ENCODE measurements at places on chromosomes 12 and 14.

GRCh38 chr12:96120359-96121100 lies 73.6 kb upstream of the ELK3 start:
- DNase-seq, result peak; percentile 45

GRCh38 chr14:105476831-105477659 lies 2.4 kb downstream of the CRIP2 start:
- no peak for DNase-seq

- no peak for DNase-seq
These were observed 23.8 kb downstream of the CMAS start for GRCh38 chr12:22069851-22070250.

GRCh38 chr12:40286583-40286982 lies 61.8 kb downstream of the LRRK2 start:
- no peak for DNase-seq

GRCh38 chr14:39230416-39231035 lies 3.2 kb upstream of the MIA2 start:
- DNase-seq, result no peak

- no peak for DNase-seq
These were observed 199.7 kb upstream of the CPNE8 start for GRCh38 chr12:39105111-39105510.

DNA sequence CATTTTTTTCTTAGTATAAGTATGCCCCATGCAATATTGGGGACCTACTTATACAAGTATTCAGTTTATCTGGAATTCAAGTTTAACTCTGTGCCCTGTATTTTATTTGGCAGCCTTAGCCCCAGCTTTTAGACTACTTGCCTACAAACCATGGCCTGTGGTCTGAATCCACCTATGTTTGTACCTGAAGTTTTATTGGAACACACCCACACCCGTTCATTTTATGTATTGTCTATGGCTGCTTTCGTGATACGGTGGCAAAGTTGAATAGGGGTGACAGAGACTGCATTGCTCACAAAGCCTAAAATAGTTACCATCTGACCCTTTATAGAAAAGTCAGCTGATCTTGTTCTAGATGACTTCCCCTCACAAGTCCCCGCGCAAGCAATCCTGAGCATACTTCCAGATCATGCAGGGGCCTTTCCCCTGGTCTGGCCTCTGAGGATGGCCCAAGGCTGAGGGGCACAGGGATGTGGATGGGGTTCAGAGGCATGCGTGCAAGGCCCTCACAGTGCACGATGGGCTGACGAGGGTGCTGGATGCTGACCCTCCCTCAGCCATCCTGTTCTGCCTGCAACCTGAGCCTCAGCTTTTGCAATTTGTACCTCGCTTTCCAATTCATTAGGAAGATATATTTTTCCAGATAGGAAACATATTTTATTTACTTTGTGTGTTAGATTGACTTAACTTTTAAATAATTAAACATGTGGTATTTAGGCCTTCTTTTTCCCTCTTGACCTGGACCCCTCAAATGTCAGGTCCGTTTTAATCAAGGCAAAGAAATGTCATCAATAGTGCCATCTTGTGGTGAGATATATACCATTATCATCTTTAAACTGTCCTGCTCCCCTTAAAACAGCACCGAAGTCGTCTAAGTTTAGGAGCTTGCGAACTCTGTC lies 527.3 kb upstream of the CCDC196 start:
- DNase-seq, result no peak

GRCh38 chr14:52352061-52352491 lies 38.0 kb downstream of the PTGER2 start:
- DNase-seq, result no peak

GRCh38 chr12:54164387-54165145 lies 24.2 kb downstream of the SMUG1 start:
- DNase-seq, result peak; percentile 71

DNA sequence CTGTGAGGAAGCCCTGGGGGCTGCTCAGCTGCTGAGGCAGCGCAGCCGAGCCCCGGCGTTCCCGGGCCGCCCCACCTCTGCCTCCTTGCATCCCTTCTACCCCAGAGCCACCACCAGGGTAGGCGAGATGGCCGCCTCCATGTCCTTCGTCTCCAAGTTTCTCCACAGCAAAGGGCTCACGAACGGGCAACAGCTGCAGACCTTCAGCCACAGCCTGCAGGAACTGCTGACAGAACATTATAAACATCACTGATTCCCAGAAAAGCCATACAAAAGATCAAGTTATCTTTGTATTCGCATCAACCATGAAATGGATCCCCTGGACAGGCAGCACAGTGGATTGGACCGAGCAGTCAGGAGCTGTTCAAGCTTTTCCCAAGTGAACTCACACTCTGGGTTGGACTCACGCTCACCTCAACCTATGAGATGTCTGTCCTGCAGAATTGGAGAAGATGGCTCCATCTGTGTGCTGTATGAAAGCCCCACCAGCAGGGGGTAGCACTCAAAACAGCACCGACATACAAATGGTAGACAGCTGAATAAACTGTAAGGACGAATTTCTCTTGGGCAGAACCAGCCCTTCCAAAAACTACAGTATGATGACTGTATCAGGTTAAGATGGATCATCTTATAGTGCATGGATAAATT lies 19.4 kb upstream of the A2M start:
- no peak for DNase-seq

- DNase-seq, result no peak
These were observed 26.5 kb upstream of the TTC7B start for GRCh38 chr14:90842726-90843125.

DNA sequence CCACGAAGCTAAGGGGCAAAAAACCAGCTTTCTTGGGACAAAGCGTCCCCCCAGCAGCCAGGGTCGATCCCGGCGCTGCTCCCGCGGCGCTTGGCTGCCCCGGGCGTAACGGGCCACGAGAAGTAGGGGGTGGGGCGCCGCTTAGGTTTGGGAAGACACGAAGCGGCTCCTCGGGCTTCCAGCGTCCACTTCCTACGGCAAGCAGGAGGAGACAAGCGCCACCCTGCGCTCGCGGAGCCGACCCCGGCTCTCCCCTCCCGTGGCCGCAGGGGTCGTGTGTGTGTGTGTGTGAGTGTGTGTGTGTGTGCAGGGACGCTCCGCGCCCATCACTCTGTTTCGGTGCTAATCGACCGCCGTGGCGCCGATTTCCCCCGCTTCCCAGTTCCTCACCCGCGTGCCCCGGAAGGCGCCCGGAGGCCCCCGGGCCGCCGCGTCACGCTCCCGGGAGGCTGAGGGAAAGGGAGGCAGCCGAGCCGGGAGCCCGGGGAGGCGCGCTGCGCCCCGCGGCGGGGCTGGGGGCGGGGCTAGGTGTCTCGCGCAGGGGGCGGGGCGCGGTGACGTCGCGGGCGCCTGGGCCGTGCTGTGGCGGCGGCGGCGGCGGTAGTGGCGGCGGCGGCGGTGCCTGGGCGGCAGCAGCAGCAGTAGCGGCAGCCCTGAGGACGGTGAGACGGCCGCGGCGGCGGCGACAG lies at the start of gene ERC1:
TSS of gene ERC1 (plus strand) at position 563 of the 689 bp plus-strand sequence. CDS start 36,681 bp downstream, outside the sequence.
- peak; percentile 94 for DNase-seq

GRCh38 chr14:29587761-29588470 lies 339.7 kb downstream of the PRKD1 start:
- DNase-seq, result no peak

DNA sequence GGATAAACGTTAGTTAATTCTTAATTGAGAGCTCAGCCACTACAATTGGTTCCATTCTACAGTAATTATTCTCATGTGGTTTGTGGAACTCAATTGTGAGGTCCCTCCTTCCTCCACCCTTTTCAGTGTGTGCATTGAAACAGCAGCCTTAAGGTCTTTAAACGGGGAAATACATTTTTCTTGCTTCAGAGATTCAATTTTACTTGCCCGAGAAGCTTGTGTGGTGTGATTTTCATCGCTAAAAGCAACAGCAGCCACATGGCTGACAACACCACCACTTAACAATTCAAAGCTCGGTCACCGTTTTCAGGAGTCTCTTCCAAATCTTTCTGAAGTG lies 733 bp upstream of the PPFIBP1 start:
- no peak for DNase-seq

- DNase-seq, result no peak
These were observed 26.2 kb downstream of the FAM177A1 start for GRCh38 chr14:35072226-35072625.

Measured in ELF-1 (cell line).